ENCODE measurements at places on chromosomes 1 and 21.
A peak's percentile ranks its signal among the peaks of the same experiment; 100 is the strongest.

GRCh38 chr1:29711582-29712283, 475.4 kb downstream of the PTPRU start:
- DNase-seq: no peak

DNA sequence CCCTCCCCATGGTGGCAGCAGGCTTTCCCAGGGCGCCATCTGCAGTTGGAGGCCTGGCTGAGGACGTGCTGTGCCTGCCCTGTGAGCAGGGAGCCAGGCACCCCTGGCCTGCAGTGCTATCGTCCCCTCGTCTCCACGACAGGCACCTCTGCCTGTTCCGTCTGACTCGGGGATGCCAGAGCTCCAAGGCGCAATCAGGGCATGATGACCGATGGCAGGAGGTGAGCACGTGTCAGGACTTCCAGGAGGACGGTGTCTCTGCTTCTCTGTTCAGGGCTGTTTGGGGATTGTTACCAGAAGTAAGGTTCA, 125.2 kb downstream of the PCBP3 start:
- DNase-seq: no peak

DNA sequence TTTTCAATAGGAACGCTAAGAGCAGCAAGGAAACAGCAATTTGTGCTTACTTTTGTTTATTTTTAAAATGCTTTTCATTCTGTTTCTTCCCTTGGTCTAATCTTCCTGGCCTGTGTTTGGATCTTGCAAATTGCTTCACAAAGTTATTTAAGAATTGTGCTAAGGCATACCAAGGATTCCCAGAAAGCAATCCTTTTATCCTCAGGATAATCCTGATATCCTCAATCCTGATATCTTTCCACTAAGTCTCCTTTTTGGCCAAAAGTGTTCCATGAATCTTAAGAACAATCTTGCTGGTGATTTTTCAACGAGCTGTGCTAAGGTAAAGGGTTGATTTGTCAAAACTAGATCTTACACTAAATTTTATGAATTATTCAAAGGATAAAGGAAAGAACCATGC, 1577.9 kb downstream of the PLA2G4A start:
- no peak for DNase-seq

GRCh38 chr1:54463259-54464030, 57.3 kb upstream of the SSBP3 start:
- no peak for DNase-seq

- DNase-seq: peak; percentile 69
Observed at GRCh38 chr1:65001231-65001792, 35.0 kb upstream of the JAK1 start.

GRCh38 chr1:150507912-150508864, at the start of gene ECM1:
ECM1 (plus strand) TSS chr1:150508109; CDS start chr1:150508210, 101 bp downstream.
- DNase-seq: no peak

- no peak for DNase-seq
Observed at GRCh38 chr21:33688353-33688752, 46.1 kb downstream of the ITSN1 start.
